ENCODE measurements at places on chromosomes 6 and 20.
A peak's percentile ranks its signal among the peaks of the same experiment; 100 is the strongest.

GRCh38 chr6:34656378-34657036 is 40.1 kb downstream of the ILRUN start:
- peak; percentile 96 for DNase-seq

- peak; percentile 67 for DNase-seq
These were observed 920 bp upstream of the RNF5 start for GRCh38 chr6:32177183-32177787.

DNA sequence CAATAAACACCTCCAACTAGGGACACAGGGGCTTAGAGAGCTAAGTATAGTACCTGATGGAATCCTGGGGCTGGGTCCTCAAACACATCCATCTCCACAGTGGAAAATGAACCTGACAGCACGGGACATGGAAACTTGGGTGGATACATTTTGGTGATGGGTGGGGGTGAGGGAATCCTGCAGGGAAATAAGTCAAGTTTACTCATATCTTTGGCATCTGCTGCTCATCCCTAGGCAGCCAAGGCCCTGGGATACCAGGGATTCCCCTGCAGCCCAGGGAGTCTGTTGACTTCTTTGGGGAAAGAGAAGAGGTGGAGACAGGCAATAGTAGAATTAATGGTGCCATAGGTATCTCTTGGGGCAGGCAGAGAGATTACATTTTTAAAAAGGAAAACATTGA is 6.6 kb downstream of the APOBEC2 start:
- DNase-seq, result no peak

- no peak for DNase-seq
These were observed 143.0 kb downstream of the ERMARD start for GRCh38 chr6:169894377-169894960.

GRCh38 chr6:143034689-143035334 is 25.9 kb upstream of the AIG1 start:
- no peak for DNase-seq

GRCh38 chr6:53070806-53071205 is 5.6 kb downstream of the FBXO9 start:
- DNase-seq, result no peak

- no peak for DNase-seq
These were observed 65.6 kb upstream of the KIF13A start for GRCh38 chr6:18053078-18053477.

DNA sequence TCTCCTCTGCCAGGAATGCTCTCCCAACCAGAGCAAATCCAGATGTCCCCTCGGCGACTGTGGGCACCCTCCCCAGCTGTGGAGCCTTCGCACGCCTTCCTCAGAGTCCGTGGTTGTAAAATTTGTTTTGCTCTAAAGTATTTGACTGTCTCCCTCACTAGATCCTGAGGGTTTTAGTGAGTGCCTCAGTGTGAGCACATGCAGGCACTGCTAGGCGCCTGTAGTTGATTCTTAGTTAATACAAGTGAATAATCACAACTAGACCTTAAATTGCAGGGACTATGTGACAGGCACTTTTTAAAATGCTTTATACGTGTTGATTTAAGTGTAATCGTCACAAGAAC is 680 bp upstream of the MTCH1 start:
- no peak for DNase-seq

DNA sequence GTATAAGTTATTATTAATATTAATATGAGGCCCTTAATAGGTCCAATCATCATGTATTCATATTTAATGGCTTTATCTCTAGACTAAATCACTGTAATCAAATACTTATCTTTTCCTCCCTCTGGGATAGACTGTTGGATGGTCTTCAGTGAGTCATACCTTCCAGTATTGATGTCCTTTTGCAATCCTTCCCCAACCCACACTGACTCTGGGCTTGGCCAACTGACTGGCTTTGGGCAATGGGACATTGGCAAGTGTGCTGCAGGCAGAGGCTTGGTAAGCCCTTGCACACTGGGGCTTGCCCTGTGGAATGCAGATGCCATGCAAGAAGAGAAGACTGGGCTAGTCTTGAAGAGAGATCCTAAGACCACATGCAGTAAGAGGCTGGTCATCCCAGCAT is 136.6 kb downstream of the CCDC170 start:
- DNase-seq, result no peak

DNA sequence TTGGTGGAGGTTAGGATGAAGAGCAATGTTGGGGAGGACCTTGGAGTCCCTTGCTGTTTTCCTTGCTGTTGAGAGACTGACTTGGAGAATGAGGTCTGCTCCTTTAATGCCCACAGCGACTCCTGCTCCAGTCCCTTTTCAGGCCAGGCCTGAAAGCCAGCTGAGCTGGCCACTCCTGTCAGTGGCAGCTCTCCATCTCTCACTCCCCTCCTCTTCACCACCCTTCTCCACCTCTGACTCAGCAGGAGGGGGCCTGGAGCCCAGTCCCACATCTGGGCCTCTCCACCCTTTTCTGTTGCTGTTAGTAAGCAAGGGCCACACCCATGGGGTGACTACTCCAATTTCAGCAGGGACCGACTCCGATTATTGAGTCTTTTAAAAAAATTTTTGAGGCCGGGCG is 2.2 kb downstream of the SNX21 start:
- DNase-seq, result no peak

- no peak for DNase-seq
These were observed 4.3 kb downstream of the CALHM4 start for GRCh38 chr6:116557893-116558292.

GRCh38 chr20:57738484-57738883 is 28.7 kb upstream of the PMEPA1 start:
- DNase-seq, result no peak

- no peak for DNase-seq
These were observed 12.4 kb downstream of the FRS3 start for GRCh38 chr6:41767112-41767833.

GRCh38 chr20:47783828-47784598 is 1.3 kb downstream of the SULF2 start:
- no peak for DNase-seq

- DNase-seq, result no peak
These were observed 130.2 kb upstream of the HDDC2 start for GRCh38 chr6:125431971-125432370.

DNA sequence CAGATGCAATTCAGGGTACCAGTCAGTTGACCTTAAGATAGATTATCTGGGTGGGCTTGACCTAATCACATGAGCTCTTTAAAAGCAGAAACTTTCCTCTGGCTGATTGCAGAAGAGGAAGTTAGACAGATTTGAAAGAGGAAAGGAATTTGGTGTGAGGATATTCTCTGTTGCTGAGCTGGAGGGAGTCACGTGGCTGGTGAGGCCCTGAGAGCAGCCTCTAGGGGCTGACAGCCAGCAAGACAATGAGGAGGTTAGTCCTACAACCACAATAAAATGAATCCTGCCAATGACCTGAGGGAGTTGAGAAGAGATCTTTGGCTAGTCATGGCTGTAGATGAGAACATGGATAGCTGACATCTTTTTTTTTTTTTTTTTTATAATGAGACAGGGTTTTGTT is 87.0 kb upstream of the B3GAT2 start:
- DNase-seq, result no peak

- DNase-seq, result no peak
These were observed 49.5 kb downstream of the TOX2 start for GRCh38 chr20:43963872-43964791.

GRCh38 chr20:59013031-59013951 is 5.9 kb upstream of the TUBB1 start:
- no peak for DNase-seq

DNA sequence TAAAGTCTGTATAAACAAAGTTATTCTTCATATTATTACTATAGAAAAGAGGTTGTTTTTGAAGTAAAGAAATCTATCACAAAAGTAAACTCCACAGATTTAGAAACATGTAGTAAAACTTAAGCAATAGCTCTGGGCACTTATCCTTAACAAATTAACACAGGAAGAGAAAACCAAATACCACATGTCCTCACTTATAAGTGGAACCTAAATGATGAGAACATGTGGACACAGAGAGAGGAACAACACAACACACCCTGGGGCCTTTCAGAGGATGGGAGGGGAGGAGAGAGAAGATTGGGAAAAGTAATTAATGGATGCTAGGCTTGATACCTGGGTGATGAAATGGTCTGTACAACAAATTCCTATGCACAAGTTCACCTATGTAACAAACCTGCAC is 57.2 kb downstream of the C6orf58 start:
- no peak for DNase-seq

DNA sequence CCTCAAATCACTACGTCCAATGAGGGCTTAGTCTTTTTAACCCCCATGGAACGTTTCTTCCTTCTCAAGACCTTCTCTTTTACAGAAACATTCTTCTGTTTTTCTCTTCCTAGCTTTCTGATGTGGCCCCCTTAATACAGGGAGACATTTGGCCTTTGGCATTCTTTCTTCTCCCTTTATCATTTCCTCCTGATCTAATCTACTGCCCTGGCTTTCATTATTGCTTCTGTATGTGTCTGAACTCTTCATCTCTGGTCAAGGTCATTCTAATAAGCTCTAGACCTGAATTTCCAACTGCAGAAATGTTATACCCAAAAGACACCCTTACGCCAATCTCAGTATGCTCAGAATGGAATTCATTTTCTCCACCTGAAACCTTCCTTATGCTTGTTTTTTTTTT is 18.4 kb upstream of the LAMA4 start:
- no peak for DNase-seq

GRCh38 chr6:20827798-20828197 is 293.5 kb downstream of the CDKAL1 start:
- no peak for DNase-seq

GRCh38 chr6:54058236-54058635 is 53.0 kb upstream of the MLIP start:
- no peak for DNase-seq

GRCh38 chr6:74991573-74992332 is 214.1 kb downstream of the COL12A1 start:
- DNase-seq, result no peak

- DNase-seq, result peak; percentile 11
These were observed 331.8 kb downstream of the RIMS1 start for GRCh38 chr6:72218125-72218524.

GRCh38 chr6:105733556-105734162 is 330.8 kb upstream of the PREP start:
- DNase-seq, result peak; percentile 39

DNA sequence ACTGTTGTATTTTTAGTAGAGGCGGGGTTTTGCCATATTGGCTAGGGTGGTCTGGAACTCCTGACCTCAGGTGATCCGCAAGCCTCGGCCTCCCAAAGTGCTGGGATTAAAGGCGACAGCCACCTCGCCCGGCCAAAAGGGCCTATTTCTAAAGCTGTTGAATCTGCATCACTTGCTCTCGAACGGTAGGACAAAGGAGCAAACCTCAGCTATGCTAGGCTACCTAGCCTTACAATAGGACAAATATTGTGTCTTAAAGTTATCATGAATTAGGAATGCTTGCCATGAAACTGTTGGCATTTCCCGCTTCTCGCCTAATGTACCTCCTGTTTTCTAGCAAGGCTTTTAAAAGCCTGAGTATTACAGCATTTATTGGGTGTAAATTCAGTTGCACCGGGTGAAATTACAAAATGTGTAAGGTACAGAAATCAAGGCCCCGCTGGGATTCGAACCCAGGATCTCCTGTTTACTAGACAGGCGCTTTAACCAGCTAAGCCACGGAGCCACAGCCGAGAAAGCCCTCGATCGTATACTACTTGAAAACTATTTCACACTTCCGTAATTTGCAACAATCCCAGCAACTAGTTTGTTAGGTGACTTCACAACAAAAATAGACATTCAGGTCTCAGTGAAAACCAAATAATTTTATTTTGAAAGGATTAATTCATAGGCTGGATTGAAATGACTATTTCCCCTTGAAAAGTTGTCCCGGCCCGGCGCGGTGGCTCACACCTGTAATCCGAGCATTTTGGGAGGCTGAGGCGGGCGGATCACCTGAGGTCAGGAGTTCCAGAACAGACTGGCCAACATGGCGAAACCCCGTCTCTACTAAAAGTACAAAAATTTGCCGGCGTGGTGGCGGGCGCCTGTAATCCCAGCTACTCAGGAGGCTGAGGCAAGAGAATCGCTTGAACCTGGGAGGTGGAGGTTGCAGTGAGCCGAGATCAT is 211.6 kb upstream of the ZNF184 start:
- DNase-seq, result peak; percentile 35

- DNase-seq, result no peak
These were observed 9.3 kb downstream of the NAPB start for GRCh38 chr20:23412026-23412425.

GRCh38 chr20:59299945-59300332 is 472 bp upstream of the EDN3 start:
- no peak for DNase-seq

- DNase-seq, result no peak
These were observed 52.5 kb downstream of the ATG5 start for GRCh38 chr6:106273087-106273486.

DNA sequence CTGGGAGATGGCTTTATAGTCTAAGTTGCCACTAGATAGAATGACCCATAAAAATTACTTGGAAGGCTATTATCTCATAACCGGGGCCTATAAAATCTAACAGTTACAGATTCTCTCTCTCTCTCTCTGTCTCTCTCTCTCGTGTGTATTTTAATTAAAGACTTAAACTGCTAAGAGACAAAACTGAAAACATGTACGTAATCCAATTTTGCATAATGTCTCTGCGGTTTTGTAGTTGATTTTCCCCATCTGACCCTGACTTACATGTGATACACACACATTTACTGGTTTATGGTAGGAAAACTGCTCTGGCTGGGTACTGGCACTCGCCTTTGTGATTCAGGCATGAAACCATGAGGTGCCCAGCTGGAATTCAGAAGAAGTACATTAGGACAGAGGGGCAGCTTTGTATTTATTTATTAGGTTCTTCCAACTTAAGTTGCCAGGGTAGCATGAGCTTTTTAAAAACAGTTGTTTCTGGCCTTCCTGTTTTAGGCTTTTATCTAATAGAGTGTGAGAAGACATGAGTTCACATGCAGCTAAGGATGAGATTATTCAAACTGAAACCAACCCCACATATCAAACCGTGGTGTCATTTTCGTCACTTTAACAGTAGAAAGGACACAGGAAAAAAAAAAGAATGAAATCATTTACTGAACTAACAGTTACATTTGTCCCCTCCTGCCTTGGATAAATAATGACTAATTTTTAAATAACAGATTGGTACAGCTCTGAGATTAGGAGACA is 182.5 kb downstream of the GMPR start:
- no peak for DNase-seq

DNA sequence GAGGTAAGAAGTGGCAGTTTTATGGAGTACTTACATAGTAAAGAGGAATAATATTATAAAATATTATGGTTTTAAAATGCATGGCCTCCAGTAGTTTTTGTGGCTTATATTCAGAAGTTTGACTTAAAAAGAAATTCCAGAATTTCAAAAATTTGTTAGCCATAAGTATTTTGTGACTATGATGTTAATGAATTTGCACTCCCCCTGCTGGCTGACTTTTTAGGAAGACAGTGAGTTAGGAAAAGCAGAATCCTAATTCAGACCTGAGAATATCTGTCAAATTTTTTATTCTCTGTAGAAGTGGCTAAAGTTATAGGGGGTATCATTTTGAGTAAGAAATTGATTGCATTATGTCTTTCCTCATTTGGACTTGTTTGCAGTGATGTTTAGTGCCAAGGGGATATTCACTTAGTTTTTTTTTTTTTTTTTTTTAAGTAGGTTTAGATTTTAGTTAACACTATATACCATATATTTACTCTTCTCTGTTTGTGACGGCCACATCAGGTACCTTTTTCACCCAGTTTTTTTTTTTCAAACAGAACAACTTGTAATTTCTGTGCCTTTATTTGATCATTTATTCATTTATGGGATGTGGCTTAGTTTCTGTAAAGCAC is 40.8 kb downstream of the ZFAND3 start:
- DNase-seq, result peak; percentile 8

All from COR-L47 (cell line).